ENCODE measurements at places on chromosomes 5 and 9.

DNA sequence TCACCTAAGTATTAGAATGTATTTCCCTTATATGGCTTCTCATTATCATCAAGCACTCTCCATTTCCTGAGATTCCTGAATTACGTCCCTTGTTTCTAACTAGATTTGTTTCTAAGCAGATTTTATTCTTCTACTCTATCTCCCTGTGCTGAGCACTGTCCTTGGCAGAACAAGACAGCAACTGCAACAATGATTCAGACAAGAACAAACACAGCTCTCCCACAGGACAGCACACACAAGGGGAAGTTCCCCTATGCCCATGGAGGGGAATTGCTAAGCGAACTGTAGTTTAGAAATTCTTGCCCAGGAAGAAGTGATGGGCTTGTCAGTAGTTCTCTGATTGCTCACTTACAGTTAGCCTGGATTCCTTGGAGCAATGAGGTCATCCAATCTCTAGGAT, 759.9 kb downstream of the DTWD2 start:
- no peak for DNase-seq

- no peak for DNase-seq
These were observed 15.7 kb downstream of the USP20 start for GRCh38 chr9:129850821-129851550.

DNA sequence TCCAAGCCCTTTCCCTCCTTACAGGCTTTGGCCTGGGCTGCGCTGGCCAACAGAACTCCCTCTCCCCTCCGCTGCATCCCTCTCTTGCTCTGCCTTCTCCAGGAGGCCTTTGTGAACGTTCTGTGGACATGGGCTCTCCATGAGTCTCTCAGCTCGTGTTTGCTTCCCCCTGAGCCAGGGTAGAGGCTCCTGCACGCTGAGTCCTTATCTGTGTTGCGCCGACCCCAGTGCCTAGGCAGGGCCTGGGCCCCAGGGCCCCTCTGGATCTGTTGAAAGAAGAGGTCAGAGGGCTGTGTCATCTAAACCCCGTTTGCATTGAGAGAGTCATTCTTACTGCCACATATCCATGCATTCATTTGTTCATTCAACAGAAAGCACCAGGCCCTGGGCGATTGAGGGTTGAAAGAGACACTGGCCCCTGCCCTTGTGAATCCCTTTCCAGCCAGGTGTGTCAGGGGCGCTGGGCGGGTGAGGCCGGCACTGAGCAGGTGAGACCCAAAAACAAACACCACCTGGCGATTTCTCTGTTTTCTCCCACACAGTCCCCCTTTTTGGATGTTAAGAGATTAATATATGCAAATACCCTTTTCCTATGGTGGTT, 111.2 kb upstream of the IER5L start:
- no peak for DNase-seq

DNA sequence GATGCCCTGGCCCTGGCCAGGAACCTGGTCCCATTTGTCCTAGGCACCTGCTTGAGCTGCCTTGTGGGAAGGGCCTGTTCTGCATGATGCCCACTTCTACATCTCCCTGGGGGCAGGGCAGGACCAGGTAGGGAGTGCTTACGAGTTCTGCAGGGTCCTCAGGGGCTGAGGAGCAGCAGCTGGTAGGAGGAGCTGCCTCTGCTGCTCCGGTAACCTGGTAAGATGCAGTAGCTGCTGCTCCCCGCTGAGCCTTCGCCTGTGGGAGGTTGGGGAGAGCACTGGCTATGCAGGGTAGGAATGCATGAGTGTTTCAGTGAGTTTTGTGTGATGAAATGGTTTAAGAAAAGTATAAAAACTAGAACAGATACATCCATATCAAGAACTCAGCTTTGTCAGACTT, 13.6 kb downstream of the LRRC8A start:
- DNase-seq, result no peak

DNA sequence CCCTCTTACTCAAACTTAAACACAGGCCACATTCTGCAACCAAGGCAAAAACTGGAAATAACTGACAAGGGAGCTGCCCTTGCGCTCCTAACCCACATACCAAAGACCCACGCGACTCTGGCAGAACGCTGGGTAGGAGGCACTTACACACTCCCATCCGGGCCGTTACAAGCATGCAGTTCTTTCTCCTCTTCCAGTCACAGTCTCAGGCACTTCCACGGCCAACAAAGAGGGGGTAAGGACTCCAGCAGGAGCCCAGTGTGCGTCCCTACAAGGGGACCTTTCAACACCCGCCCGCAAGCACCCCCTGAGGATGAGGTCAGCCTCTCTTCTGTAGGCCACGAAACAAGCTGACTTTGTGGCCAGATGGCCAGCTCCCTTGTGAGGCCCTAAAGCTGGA, 57.4 kb downstream of the SERINC5 start:
- DNase-seq, result no peak

DNA sequence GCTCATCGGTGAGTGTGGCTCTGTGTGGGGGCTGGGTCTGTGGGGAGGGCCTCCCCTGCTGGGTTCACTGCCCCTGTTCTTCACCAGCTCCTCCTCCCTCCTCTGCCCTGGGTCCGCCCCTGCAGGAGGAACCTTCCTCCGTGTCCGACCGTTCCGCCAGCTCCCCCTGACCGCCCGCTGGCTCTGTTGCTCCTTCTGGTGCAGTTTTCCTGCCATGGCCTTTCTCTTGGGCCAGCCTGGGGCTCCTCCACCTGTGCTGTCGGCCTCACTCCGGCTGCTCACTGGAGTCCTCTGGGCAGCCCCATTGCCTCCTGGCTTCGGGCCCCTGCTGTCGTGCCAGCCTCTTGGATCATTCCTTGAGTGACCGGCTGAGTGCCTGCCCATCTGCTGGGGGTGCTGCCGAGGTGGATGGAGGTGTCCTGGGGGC, 12.3 kb downstream of the RNU6ATAC start:
- DNase-seq, result no peak

DNA sequence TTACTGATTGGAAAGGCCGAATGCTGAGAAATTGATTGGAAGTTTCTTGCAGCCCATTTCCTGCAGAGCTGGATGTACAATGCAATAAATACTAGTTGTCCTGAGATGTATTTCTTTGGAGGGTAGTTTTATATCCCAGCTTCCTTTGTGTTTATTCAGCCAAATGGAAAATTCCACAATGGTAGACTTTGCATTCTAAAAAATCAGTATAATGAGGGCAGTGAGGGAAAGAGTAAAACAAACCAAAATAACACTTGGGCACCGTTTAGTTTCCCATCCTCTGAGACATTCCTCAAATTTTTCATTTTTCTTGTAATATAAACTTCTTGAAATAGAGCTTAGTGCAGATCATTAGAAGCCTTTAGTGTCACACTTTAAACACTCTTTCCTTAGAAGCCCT, 379.4 kb downstream of the EBF1 start:
- DNase-seq, result no peak

GRCh38 chr5:65961633-65962032, 35.3 kb downstream of the ERBIN start:
- DNase-seq, result no peak

GRCh38 chr5:6317116-6317798, 61.1 kb downstream of the MED10 start:
- DNase-seq, result no peak

DNA sequence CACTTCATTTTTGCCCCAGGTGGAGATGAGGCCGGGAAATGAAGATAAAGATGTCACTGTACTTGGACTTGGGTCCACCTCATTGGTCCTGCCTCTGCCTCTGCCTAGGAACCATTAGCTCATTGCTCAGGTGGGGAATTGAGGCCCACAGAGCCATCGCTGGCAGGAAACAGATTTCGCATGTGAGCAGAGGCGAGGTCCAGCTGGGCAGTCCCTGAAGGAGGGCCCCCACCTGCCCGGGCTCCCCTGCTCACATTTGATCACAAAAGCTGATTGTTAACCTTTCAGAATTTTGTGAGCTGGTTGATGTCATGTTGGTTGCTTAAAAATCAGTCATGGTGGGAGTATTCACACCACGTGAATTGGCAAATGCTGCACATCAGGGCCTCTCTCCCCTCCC, 273.8 kb upstream of the MVB12B start:
- no peak for DNase-seq

- DNase-seq, result no peak
These were observed 22.8 kb upstream of the ZNF618 start for GRCh38 chr9:113853333-113853732.

GRCh38 chr5:133990396-133990795, 14.4 kb downstream of the VDAC1 start:
- DNase-seq, result no peak

- peak; percentile 30 for DNase-seq
These were observed 220.8 kb upstream of the RFX3 start for GRCh38 chr9:3746296-3747275.

GRCh38 chr5:126998201-126998631, 32.1 kb downstream of the MARCHF3 start:
- DNase-seq, result no peak

Measured in stimulated activated naive CD8-positive, alpha-beta T cell treated with anti-CD3 and anti-CD28 coated beads, Interleukin-15, Interleukin-2, amounts not matched to agents 100 U/mL and 50 U/mL, for 24 hours (primary cell).